ENCODE measurements at places on chromosomes 3 and 15. TPM values are rescaled to one million over a fixed set of nuclear protein-coding genes. Genes with fewer than 3 reads are reported as not detected.

KLF13 gene
- total RNA-seq: 26.9 TPM

TIMP4 gene
- 0.16 TPM for total RNA-seq

- no peak for DNase-seq
Observed at GRCh38 chr15:39934397-39935071, 619 bp downstream of the EIF2AK4 start.

DNA sequence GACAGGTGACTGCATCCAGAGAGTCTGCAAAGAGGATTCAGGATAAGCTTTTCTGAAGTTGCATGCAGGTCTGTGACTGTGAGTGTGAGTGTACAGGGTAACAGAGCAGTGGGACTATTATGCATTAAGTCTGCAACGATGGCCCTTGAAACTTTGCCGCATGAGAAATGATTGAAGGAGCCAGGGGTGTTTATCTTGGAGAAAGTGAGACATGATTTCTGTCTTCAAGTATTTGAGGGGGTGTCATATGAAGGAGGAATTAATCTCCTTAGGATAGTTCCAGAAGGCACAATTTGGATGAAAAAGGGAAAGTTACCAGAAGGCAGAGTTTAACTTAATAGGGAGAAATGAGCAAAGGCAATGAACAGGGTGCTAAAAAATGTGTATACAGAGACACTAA, 119.6 kb downstream of the ARNT2 start:
- DNase-seq: no peak

DNA sequence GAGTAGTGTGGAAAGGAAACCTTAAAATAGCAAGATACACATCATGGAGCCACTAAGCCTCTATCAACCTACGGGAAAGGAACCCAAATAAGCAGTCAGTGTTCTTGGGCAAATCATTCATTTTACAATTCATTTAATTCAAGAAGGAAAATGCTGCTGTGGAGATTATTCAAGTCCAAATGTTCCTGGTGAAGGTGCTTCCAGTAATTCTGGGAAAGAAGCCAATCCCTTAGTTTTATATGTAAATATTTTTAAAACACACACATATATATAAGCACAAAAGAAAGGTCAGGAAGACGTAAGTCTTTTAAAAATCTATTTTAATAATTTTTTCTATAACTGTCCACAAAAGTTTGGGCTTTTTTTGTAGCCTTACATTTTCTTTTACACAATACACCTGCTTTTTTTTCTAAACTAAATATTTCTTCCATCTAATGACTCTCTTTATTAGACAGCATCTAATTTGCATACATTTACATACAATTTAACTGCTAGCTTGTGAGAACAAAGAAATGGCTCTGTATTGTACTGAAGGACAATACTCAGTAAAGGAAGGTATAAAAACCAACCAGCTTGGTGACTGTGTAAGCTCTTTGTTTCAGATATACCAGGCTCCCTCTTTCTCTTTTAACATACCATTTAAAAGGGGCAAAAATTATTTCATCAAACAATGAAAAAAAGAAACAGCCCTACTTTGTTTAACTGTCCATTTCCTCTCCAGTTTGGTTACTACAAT, 269.5 kb downstream of the ZBTB20 start:
- no peak for DNase-seq

DNA sequence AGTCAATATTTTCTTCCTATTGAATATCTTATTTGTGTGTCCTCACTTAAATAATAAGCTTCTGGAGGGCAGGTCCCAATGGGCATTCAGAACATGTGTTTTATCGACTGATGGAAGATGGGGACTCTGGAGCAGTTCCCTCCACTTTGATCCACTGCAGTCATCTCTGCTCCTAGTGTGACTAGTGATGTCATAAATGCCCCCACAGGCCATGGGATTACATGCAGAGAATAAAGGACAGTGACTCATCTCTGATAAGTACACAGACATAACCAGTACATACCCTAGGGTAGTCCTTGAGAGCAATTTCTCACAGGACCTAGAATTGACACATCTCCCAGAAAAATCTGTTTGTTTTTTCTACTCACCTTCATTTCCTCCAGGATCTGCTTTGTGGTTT, 49.4 kb upstream of the FMN1 start:
- DNase-seq: no peak

GRCh38 chr3:143506190-143506589, 342.1 kb downstream of the SLC9A9 start:
- DNase-seq: no peak

GRCh38 chr15:63945838-63946298, 100.4 kb downstream of the DAPK2 start:
- DNase-seq: no peak

GRCh38 chr3:69130689-69131088, 8.3 kb upstream of the LMOD3 start:
- DNase-seq: no peak

GRCh38 chr3:169663951-169664820, 674 bp upstream of the MECOM start:
- no peak for DNase-seq

- DNase-seq: no peak
Observed at GRCh38 chr3:27349832-27350231, 19.4 kb downstream of the NEK10 start.

DNA sequence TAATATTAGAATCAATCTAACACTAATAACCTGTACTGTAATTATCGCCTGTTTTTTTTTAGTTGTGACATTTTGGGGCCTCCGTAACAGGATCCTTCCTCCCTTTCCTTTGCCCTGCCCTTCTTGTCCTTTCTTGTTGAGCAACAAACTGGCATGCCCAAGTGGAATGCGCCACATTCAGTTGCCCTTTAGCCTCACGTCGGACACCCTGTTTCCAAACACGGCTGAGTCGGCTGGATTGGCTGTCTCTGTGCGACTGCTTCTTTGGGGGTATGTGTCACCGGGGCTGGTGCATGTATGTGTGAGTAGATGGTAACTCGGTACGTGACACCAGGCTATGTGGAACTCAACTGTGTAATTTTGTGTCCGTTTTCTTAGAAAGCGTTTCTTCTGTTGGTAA, 24.1 kb downstream of the TRAK1 start:
- no peak for DNase-seq

GRCh38 chr3:123353850-123354233, 95.0 kb downstream of the ADCY5 start:
- DNase-seq: no peak

DNA sequence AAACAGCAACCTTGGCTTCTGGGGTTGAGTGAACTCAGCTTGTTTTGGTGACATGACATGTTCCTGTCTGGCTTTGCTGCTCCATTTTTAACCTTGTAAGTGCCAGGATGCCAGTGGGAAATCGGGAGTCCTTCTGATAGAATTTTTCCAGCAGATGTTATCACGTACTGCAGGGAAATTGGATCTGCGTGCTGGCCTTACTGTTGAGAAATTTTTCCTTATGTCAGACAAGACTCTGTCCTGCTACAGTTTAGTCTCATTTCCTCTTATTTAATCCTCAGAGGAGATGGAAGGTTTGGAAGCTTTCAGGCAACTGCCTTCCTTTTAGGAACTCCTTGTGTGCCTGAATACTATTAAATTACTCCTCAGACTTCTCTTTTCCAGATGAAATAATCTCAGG, 80.6 kb downstream of the PGPEP1L start:
- DNase-seq: no peak

DNA sequence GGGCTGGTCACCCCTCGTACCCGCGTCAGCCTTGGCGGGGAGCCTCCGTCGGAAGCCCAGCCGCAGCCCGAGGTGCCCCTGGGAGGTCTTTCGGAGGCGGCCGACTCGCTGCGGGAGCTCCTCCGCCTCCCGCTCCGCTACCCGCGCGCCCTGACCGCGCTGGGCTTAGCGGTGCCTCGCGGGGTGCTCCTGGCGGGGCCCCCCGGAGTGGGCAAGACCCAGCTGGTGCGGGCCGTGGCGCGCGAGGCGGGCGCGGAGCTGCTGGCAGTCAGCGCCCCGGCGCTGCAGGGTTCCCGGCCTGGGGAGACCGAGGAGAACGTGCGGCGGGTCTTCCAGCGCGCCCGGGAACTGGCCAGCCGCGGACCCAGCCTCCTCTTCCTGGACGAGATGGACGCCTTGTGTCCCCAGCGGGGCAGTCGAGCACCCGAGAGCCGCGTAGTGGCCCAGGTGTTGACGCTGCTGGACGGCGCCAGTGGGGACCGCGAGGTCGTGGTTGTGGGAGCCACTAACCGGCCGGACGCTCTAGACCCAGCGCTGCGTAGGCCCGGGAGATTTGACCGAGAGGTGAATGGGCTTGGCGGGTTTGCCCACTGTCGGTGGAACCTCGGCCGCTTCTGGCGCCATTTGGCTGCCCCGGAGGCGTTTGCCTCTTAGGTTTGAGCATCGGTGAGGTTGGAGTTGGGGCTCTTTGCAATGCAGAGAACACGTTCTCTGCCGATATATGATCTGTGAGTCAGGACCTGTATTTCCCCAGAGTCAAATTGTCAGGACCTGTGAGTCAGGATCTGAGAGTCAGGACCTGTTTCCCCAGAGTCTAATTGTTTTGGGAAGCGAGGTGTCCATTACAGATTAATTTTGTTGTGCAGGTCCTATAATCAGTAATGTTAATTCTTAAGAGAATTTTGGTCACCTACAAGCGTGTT, 24.9 kb upstream of the GATM start:
- peak; percentile 43 for DNase-seq

DNA sequence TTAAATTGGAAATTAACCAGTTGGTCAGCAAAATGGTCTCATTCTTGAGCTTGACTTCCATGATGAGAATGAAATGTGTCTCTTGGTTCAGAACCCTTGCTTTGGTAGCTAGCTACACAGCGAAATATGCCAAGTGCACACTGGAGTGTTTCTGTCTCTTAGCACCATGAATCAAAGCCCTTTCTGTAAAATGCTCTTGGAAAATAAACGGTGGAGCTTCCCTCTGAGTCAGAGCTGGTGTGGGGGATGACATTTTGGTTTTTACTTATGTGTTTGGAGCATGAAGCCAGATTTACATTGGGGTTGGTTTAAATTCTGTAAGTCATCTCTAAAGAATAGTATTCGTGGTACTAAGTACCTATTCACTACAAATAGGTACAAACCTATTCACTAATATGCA, 85.1 kb upstream of the NANOGP8 start:
- DNase-seq: no peak

DNA sequence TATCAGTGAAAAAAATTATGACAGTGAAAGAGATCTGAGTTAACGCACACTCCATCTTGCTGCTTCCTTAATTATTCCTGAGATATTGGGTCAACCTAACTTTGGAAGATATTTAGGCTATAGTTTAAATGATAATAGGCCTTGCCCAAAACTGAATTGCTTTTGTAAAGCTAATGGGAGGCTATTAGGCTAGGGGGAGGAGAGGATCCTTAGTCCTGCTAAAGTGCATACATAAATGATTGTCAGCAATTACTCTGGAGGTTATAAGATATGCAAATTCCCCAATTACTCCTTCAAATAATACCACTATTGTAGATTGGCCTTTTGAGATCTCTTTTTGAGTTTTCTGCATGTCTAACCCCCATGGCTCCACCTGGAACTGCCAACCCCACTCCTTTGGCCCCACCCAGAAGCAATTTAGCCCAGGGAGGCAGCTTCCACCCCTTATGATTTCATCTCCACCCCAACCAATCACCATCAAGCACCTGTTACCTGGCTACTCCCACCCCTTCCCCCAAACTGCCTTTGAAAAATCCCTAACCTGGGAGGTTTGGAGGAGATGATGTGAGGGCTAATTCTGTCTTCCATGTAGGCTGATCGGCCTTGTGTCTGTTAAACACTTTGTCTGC, 509.3 kb upstream of the TGFBR2 start:
- DNase-seq: no peak

DNA sequence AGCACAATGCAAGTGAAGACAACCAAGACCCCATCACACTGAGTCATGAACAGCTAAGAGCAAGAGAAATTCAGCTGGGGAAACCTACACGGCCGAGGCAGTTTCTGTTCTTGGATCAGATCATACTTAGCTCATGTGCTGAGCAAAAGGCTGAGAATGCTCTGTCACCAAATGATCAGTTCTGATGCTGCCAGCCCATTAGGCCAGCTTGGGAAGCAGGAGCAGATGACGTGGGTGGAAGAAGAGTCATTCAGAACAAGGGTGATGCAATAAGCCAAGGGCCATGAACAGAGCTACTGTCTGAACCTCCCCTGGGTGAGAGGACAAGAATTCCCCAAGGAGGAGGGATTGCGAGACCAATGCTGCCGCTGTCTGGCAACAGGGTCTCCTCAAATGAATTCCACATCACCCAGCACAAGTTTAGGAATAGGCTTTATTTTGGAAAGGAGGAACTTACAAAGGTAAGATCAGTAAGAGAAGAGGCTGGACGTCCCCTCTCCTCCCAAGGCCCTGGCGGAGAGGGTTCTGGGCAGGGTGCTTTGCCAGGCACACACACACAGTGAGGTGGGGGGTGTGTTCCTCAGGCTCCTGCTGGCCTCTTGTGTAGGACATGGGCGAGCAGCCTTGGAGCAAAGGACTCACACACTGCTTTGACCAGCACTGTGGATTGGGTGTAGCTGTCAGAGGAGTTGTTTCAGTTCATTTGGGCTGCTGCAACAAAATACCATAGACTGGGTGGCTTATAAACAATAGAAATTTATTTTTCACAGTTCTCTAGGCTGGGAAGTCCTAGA, 65.6 kb upstream of the CTXND1 start:
- DNase-seq: no peak

DNA sequence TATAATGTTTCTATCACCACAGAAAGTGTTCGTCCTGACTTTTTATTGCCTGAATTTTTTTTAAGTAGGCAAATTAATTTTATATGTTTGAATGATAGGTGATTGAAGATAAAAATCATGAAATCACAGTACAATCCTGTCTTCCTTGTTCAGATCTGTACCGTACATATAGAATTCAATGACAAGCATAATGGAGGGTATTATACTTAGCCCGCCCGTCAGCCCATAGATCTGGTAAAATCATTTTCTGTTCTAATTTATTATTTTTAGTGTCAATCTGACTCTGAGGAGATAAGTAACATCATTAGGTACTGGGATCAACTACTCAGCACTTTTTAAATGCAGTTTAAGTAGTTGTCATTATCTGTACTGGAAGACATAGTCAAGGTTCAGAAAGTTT, 269.9 kb downstream of the NR2F2 start:
- DNase-seq: no peak

DNA sequence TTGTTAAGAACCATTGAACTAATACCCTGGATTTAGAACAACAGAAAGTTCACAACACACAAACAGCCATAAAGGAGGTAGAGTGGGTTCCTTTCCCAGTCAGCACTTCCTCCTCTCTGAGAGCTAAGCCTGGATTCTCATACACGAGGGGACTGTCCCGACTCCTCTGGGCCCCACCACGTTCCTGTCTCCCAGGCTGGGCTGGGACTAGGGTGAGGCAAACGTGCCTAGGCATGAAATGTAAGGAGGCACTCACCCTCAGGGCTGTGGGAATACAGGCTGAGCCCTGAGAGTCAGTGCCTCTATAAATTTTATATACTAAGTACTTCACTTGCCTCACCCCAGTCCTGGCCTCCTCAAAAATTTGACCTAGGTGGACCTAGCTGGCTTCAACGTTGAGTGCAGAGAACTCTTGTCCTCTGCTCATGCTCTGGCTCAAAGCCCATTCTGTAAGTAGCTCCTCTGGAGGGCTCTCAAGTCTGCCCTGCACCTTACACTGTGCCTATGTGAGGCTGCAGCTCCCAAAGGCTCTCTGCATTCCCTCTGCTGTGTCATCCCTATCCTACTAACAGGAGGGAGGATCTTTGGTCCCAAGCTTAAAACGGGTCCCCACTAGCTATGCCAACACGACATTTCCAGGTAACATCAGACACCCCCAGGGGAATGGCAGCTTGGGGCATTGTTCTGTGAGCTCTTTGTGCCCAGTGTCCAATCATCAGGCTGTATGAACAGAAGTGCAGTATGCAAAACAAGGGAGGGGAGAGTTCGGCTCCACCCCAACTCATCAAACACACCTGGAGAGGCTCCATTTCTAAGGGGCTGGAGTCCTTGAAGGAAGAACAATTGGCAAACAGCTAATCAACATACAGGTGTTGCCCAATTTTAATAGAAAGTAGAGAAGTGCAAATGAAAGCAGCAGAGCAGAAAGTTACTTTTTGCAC, 233.2 kb downstream of the RPLP1 start:
- DNase-seq: no peak
